ENCODE measurements at places on chromosomes 7 and 10.

DNA sequence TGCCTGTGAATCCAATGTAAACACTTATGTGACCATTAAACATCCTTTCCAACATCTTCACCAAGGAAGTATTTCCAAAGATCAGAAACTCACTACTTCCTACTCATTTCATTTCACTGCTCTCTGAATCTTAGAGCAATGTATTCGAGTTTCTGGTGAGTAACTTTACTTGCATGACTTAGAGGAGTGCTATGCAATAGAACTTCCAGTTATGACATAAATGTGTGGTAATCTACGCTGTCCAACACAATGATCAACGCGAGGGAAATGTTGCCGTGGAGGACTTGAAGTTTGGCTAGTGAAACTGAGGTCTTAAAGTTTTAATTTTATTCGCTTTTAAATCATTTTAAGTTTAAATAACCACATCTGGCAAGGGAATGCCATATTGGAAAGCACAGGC lies 1326.3 kb downstream of the XPNPEP1 start:
- no peak for DNase-seq

- DNase-seq = no peak
Observed at GRCh38 chr10:52566471-52567246, 205.9 kb downstream of the MBL2 start.

DNA sequence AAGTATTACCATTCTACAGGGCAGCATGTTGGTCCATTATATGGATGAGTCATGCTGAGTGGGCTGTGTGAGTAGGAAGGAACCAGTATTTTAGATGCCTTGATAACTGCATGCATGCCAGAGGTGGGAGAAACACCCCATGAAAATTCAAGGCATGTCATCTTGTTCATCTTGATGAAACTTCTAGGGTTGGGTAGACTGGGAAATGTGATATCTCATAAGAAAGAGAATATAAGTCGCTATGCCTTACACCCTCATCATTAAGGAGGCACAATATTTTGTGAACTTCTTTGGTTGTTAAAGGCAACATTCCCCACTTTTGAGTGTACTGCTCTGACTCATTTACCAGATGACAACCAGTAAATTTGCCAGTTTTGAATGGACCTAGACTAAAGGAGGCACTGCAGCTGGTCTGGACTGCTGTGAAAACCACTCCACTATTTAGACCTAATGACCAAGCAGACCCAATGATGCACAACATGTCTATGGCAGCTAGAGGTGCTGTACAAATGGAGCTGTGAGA lies 48.0 kb downstream of the ZNF365 start:
- DNase-seq = no peak

DNA sequence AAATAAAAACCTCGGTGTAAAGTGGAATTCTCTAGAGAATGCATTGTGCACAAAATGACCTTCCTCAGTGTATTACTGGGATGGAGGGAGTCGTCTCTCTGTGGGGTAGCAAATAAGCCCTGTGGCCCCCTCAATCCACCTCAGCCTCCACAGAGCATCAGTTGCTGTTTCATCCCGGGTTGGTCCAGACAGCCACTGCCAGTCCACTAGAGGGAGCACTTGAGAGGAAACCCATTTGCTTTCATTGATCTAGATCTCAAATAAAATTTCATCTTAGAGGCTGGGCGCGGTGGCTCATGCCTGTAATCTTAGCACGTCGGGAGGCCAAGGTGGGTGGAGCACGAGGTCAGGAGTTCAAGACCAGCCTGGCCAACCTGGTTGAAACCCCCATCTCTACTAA lies 1128.7 kb downstream of the CNTNAP2 start:
- DNase-seq = no peak

DNA sequence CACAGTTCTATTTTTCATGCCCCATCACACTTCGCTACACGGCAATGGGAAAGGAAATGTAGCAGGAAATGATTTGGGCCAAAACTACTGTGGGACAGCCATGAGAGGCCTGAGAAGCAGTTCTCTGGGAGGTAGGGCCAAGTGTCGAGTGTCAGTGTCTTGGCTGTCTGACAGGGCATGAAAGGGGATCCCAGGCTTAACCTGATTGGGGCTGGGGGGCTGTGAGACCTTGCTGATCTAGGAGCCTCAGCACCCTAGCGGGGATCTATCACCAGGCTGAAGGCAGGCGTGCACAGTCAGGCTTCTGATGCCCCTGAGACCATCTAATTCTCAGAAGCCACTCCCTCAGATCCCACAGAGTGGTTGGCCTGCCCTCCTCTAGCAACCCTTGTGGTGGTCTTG lies 58.2 kb upstream of the SLC25A13 start:
- DNase-seq = no peak

GRCh38 chr7:47937711-47938573 lies 10.3 kb downstream of the PKD1L1 start:
- DNase-seq = no peak

GRCh38 chr10:79936625-79937615 lies 12.0 kb downstream of the SFTPD start:
- no peak for DNase-seq

DNA sequence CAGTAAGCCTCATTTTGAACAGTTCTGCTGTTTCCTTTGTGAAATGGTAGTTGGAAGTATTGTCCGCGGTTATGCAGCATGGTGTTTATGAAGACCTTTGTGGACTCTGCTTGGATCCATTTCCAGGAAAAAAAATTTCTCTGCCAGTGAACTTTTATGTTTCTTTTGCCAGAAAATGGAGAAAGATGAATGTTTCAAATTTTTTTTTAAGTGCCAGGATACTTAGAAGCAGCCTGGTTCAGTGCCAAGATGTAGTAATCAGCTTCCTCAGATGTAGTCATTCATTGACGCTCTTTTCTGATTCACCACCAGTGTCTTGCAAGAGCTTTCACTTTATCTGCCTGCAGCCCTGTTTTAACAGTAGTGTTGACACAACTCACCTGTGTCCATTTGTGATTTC lies 258.2 kb downstream of the SDK1 start:
- no peak for DNase-seq

DNA sequence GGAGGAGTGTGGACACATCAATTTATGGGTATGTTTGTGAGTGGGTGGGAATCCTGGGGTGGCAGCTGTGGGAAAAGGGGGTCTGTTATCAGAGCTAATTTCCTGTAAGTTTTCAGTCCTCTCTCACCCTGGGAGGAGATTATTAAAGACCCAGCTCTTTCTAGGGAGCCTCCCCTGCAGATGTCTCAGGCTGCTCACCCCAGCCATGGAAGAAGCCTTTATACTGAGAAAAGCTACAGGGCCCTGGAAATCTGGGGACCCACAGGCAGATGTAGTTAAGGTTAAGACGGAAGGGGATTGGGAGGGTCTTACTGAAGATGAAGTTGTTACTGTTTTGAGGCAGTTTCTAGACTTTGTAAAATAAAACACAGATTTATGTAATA lies 4.6 kb downstream of the ZNF680 start:
- no peak for DNase-seq

DNA sequence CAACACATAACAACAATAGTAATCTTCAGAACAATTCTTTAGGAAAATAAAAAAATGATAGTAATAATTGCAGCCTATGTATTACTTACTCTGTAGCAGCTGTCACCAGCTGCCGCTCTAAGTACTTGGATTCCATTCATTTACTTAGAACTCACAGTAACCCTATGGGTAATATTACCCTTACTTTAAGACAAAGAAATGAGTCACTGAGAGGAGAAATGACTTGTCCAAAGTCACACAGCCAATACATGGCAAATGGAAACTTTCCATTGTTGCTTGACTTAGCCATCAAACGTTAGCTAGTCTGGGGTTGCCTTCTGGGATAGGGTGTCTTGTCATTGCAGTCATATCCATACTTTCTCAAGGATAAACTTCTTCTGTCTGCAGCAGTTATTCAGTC lies 3.6 kb downstream of the CCNY start:
- no peak for DNase-seq

DNA sequence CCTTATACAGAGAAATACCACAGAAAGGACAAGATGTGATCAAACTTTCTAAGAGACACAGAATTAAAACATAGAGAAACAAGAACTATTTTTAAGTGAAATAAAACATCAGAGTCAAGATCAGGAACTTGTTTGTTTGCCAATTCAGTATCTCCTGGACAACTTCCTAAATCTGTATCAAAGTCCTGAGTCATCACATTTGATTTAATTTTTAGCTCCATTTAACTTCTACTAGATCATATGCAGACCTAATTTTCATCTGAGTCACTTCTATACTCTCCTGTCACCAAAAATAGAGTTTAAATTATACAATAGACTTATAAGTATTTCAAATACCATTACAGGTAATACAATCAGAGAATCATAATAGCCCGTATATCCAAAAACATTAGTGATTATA lies 268.1 kb downstream of the PRKG1 start:
- no peak for DNase-seq

- no peak for DNase-seq
Observed at GRCh38 chr7:128954830-128955802, 17.4 kb downstream of the IRF5 start.

DNA sequence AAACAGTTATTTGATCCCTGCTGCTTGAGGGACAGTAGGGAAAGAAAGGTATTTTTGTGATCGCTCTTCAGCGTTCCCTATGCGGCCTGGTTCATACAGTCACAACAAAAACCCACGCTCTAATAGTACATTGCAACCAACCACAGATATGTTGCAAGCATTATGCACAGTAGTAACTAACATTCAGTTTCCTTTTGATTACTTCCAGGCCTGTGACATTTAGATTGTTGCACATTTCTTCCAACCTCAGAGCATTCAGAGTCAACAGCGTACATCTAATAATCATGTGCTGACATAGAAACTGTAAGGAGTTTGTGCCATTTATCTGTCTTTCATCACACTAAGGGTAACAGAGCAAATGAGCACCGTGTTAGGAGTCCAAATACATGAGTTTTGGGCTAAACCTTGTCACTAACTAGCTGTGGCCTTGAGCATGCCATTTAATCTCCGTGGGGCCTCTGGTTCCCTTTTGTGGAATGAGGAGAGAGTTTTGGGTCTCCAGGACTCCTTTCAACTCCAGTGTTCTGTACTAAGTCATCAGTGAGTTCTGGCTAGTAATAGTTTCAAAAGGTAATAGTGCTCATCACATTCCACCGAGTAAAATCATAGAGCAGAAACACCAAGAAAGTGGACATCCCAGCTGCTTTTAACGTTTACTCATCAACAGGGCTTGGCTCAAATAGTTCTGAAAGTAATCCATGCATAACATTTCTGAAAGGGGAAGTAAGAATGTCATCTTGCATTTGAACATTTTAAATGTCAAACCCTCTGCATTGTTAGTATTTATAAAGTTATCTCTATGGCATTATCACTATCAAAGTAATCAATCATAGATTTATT lies 99.0 kb upstream of the FZD1 start:
- no peak for DNase-seq

- no peak for DNase-seq
Observed at GRCh38 chr7:144087230-144087629, 1.2 kb downstream of the OR2A12 start.

GRCh38 chr10:98261436-98262277 lies 6.3 kb downstream of the LOXL4 start:
- no peak for DNase-seq

Measured in stimulated activated CD4-positive, alpha-beta T cell treated with anti-CD3 and anti-CD28 coated beads, Interleukin-15, amount 100 ng/mL, for 1 hour (primary cell).